ENCODE measurements at places on chromosomes 12 and 14.

- no peak for DNase-seq
Measured at GRCh38 chr12:31759632-31760459, 31.0 kb upstream of the AMN1 start.

DNA sequence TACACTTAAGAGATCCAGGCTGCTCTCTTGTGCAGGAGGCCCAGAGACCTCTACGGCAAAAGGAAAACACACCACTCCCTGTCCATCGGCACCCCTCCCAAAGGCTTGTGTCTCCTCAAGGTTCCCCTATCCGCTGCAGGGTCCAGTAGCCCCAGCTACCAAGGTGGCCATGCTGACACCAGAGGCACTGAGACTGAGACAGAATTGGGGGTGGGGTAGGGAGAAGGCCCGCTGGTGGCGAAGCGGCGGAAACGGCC, 590 bp downstream of the DDIT3 start:
- peak; percentile 23 for DNase-seq

GRCh38 chr12:16271062-16271461, 6.4 kb downstream of the SLC15A5 start:
- DNase-seq = no peak

GRCh38 chr12:26533211-26533610, 299.8 kb downstream of the ITPR2 start:
- DNase-seq = no peak

GRCh38 chr12:95412482-95413311, 61.3 kb upstream of the METAP2 start:
- DNase-seq = no peak

GRCh38 chr14:104794993-104795780, at the start of gene AKT1:
TSS of gene AKT1 (minus strand) at chr14:104795748. CDS start at chr14:104792643, 3,105 bp downstream.
- no peak for DNase-seq

DNA sequence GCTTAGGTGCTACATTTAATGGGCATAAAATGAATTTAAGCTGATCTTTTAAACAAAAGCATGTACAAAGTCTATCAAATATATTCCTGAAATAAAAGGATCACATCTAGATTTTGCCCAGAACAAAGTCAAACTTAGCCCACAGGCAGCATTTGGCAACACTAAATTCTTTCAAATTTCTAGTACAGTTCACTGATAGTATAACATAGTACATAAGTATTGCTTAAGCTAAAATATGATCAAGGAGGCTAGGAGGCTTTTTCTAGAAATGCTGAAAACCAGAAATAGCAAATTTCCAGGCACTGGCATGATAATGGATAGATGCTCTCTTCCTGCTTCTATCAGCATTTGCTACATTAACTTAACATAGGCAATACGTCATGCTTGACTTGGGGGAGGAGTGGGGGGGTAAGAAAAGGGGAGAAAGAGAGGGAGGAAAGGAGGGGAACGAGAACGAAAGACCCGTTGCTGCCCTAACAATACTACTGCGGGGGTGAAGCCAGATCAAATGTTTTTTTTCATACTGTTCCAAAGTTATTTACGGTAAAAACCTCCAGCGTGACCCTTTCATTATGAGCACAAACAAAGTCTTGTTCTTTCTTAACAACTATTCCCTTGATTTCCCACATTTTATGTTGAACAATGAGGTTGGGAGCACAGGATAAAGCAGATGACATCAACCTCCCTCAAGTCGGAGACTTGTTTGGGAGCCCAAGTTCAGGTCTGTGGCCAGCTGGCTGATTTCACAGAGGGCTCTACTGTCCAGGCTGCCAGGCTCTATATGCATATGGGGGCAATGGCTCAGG, 10.6 kb downstream of the TMED10 start:
- DNase-seq = no peak

DNA sequence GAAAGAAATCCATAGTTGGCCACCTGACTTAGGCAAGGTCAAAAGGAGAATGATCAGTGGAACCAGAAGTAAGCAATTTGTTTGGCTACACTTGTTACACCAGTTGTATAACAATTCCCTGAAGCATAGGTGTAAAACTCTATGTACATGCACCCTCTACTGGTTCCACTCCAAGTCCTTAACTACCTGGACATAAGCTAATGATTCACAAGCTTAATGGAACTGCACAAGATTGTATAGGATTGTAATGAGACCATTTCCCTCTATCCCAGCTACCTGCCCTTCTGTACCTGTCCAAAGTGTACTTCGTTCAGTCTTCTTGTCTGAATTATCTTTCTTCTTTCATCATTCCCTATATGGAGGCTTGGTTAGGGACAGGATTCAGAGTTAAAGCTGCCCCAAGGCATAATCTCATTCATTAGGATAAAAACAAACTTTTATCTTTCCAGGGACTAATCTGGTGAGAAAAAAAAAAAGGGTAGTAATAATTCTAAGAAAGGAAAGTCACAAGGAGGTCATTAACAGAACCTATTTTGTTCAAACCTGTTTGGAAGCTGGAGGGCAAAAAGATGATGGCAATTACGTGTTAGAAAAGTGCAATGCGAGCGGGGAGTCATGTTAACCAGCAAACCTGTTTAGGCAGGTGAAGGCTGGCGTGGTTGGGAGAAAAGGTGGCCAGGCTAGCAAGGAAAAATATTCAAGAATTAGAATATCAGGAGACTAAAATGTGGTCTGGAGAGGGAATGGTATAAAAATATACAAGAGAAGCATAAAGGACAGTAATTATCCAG, 2.8 kb upstream of the TMEM52B start:
- no peak for DNase-seq

DNA sequence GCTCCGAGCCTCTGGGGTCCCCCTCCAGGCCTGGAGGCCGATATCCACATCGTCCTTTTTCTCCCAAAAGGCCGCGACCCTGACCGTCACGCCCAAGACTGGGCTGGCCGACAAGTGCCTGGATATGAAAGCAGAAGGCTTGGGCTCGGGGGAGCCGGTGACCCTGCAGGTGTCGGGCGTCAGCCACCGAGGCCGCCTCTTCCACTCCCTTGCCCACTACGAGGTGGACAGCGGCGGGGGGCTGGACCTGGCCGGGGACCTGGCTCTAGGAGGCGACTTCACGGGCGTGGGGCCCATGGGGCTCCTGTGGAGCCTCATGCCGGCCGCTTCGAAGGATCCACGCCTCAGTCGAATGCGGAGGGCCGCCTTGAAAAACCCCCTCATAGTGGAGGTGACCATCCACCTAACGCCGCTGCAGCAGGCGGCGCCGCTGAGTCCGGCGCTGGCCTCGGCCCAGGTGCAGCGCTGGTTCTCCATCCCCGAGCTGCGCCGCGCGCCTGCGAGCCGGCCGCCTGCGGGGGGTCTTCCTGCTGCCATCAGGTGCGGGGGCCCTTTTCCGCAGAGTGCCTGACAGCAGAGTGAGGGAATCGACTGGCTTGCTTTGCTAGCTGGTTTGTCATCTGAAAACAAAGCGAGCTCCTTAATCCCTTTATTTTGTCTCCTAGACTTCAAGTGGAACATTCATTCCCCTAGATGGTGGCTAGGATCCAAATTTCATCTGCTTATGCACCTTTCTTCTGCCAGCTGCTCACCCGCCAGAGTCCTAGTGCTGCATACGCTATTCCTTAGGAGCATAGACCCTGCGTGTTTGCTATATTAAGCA, 10.6 kb upstream of the DNAL1 start:
- DNase-seq = no peak

DNA sequence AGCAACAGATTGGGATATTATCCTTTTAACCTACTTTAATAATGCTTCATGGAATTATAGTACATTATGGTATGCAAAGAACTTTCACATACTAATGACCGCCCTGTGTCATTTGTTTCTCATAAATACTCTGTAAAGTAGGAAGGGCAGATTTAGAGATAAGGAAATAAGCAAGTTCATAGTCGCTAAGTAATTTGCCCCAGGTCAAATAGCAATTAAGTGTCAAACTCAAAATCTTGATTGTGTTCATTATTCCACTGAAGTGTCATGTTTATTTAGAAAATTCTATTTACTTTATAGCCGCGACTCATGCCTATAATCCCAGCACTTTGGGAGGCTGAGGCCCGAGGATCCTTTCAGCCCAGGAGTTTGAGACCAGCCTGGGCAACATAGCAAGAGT, 98.7 kb upstream of the ATF1 start:
- no peak for DNase-seq

DNA sequence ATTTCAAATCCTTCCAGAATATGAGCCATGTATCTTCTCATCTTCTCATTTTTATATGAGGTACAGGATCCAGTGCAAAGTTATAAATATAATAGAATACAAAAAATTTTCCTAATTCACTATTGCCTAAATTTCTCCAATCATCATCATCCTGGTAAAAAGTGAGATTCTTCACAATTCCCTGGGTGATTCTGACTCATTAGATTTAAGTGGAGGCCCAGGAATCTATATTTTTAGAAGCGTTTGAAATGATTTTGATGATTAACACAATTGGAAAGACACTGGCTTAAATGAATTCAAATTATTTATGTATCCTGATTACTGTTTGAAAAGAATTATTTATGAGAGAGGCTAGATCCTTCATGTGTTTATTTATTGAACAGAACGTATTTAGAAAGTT, 380.3 kb upstream of the PDE3A start:
- DNase-seq = no peak

GRCh38 chr14:46230540-46230939, 421.0 kb downstream of the RPL10L start:
- DNase-seq = no peak

DNA sequence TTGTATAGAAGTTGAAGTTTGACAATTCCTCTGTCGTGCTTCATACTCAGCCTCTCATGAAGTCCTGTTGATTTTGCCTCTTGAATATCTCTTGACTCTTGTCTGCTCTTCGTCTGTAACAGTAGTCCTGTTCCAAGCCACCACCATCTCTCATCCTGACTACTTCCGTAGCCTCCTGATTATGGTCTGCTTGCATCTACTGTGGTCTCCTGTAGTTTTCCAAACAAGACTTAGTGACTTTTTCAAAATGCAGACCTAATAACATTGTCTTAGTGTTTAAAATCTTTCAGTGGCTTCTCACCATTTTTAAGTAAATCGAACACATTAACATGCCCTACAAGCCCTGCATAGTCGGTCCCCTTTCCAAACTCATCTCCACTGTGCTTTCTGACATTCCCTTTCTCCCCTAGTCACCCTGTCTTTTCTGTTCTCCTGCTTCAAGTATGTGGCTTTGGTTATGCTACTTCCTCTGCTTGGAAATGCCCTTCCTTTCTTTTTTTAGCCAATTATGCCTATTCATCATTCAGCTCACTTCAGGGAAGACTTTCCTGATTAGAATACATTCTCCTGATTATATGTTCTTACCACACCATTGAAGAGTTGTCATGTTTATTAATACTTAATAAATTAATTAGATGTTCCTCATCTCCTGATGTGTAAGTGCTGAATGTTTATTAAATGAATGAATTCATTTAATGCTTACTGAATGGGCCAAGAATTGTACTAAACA, 2.0 kb downstream of the SCYL2 start:
- peak; percentile 3 for DNase-seq

DNA sequence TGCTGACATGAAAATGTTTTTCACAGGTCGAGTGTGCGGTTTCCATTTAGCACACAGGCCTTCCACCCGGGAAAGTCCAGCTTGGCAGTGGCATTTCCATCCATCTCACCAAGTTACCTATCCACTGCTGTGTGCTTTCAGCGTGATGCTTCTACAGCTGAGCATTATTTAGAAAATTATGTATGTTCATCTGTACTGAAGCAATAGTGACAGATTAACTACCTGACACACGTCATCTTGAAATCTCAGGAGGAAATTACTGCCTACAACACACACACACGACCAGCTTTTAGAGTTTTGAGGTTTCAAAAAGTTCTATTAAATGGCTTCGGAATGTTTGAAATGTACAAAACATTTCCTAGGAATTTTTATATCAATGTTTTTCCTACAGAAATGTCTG, 39.4 kb downstream of the IFNG-AS1 start:
- no peak for DNase-seq

DNA sequence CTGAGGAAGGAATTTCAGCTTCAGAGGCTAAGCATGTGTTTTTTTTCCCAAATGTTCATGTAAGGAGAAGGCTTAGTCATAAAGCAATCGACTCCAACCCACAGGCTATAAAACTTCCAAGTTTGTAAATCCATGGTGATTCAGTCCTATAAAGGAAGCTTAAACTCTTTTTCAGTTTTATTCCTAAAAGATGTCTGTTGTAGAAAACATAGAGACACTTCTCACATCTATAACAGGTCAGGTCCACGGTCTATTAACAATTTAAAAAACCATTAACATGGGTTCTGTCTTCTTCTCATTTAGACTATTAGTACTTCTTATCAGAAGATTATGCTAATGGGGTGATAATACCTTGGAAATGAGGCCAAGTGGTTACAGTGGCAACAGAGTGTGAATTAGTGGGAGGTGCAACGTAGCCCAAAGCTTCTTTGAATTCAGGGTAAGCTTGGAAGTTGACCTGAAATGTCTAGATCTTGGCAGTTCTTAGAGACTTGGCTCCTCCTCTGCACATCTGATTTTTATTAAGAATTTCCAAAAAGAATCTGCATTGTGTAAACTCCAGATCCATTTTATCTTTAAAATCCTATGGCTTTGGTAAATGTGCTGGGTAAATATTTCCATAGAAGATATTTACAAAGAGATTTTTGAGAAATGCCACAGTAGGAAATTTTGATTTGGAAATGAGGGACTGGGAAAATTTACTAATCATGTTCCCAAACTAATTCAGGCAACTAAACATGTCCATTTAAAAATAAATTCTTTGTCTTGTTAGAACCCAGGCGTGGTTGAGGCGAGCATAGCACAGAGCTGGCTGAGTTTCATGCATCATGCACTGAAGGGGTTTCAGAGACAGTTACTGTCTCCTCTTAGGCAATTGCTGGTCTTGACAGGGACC, 86.4 kb downstream of the EML1 start:
- no peak for DNase-seq

DNA sequence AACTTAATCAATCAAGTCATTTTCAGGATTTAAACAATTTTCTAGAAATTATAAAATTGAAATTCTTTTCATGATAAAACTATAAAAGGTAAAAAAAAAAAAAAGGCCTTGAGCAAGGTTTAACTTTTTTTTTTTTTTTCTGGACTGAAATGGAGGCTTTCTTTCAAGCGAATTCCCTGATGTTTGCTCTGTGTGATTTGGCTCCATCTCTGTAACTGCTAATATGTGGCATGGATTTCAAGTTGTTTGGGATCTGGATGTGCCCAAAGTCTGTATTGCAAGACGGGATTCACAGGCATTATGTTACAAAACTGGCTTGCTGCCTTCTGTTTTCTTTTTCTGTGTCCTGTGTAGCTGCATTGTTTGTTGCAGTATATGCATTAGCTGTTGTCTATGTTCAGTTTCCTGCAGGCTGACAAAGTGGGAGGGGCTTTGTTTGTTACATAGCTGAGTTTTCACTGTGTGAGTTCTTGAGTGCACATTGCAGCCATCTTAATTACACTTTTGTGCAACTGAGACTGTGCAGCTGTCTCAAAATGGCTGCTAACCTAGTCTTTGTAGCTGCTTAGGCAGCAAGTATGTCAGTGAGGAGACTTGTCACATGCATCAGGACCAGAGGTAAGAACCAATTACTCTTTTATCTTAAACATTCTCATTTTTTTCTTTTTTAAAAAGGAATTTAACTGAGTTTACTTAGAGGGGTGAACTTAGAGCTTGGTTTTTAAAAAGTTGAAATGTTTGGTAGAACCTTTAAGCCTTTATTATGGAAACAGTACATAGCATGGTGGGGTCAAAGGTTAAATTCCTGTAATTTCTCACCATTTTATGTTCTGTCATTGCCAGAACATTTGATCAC, 19.5 kb downstream of the ATF7IP start:
- peak; percentile 97 for DNase-seq

Data from spinal cord (tissue), 10 donors.